ENCODE measurements at places on chromosomes 7 and 10.
A peak's percentile ranks its signal among the peaks of the same experiment; 100 is the strongest.

DNA sequence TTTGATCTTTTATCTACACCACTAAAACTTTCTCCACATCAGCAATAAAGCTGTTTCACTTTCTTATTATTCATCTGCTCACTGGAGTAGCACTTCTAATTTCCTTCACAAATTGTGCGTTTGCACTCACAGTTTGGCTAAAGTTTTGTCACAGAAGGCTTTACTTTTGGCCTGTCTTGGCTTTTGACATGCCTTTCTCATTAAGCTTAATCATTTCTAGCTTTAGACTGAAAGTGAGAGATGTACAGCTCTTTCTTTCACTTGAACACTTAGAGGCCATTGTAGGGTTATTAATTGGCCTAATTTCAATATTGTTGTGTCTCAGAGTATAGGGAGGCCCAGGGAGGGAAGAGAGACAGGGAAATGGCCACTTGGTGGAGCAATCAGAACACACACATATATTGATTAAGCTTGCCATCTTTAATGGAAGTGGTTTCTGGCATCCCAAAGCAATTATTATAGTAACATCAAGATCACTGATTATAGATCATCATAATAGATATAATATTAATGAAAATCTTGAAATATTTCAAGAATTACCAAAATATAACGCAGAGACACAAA lies 512.5 kb downstream of the ETV1 start:
- DNase-seq: no peak

DNA sequence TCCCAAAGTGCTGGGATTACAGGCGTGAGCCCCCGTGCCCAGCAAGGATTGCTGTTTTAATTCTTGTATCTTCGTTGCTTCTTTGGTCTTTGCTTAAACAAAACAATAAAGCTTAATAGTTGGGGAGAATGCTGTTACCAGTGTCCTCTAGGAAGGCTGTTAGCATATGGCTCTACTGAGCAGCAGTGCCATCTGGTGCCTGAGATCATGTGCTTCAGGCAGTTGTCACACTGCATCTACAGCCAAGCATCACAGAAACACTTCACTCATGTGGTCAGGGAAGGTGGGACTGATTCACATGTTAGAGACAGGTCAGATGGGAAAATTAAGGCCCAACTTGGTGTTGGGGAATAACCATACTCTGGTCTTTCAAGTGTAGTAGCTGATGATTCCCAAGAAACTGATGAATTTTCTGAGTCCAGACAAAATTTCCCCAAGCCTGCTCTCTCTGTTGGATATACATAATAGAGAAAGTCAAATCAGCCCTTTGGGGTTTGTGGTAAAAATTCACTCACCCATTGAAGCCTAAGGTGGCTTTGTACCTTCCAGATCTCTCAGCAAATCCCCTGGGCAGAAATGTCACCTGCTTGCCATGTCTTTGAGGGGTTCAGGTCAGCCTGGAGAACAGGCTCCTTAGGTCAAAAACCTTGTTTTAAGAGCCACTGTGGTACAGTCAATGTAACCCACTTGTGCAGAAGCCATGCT lies 28.4 kb downstream of the UBE2D4 start:
- peak; percentile 16 for DNase-seq

DNA sequence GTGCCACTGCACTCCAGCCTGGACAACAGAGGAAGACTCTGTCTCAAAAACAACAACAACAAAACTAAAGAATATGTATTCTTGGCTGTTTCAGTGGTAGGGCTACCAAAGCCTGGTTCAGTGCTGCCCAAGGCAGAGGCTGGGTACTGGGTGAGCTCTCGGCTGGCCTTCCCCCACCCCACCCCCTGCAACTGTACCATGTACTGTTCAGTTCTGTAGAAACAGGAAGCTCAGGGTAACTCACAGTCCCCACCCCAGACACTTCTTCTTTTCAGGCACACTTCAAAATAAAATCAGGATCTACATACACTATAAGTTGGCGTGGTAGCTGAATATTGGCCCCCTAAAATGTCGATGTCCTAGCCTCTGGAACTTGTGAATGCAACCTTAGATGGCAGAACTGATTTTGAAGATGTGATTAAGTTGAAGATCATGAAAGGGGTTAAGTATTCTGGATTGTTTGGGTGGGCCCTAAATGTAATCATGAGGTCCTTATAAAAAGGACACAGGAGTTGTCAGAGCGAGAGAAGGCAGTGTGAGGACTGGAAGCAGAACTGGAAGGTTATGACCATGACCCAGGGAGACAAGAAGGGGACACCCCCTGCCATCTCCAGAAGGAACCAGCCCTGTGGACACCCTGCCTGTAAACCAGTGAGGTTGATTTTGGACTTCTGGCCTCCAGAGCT lies 31.2 kb downstream of the TBXAS1 start:
- no peak for DNase-seq

- DNase-seq: no peak
These were observed 393.7 kb downstream of the GPAM start for GRCh38 chr10:111789821-111790220.

- DNase-seq: no peak
These were observed 195.9 kb upstream of the LYZL2 start for GRCh38 chr10:30825495-30825894.

GRCh38 chr10:46050941-46051623 lies 5.0 kb upstream of the MSMB start:
- DNase-seq: no peak

DNA sequence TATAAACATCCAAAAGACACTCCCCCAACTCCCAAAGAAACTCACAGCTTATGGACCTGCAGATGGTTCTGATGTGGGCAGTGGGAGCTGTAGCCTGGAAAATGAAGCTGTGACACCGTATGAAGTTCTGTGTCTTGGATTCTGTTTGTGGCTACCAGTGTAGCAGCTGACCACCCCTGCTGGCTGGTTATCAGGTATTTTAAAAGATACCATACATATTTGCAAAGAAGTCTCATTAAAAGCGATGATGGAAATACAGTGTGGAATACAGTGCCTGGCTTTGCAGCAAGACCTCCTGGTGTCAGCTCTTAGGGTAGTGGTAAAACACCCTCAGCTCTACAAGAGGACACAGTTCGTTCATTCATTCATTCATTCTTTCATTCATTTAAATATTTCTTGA lies 194.3 kb upstream of the PRKCQ start:
- DNase-seq: no peak

DNA sequence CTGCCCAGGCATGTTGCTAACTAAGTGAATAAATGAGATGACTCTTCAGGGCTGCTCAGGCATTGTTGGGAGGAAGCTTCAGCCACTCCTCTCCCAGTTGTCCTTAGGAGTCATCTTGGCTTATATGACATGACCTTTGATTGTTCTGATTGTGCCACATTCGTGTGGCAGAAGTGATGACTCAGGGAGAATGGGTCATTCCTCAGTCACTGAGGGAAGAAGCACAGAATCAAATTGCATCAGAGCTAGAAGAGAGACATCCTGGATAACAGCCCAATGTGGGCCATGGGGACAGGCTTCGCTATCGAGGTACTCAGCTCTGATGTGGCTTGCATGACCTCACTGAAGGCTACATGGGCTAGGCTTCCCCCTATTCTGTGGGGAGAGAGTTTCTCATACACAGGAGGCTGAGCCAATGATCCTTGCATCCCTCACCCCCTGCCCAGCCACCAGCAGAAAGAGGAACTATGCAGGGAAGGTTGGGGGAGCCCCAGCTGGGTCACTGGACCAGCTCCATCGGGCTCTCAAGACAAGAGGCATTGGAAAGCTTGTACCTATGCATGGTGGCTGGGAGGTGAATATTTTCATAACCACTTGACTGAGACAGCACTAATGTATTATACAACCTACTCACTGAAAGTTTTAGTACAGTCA lies 6.0 kb upstream of the HMX3 start:
- no peak for DNase-seq

GRCh38 chr10:58672845-58673244 lies 160.2 kb downstream of the BICC1 start:
- no peak for DNase-seq

- DNase-seq: no peak
These were observed 19.8 kb downstream of the MDFIC start for GRCh38 chr7:114941692-114942091.

Data from activated naive CD8-positive, alpha-beta T cell treated with anti-CD3 and anti-CD28 coated beads, Interleukin-2, amount 50 U/mL, for 24 hours (primary cell).